IPS DF 6.9 (cell line): ENCODE measurements at places on chromosomes 16 and 17.

GRCh38 chr16:73275024-73275423, 227.1 kb upstream of the ZFHX3 start:
- no peak for DNase-seq

DNA sequence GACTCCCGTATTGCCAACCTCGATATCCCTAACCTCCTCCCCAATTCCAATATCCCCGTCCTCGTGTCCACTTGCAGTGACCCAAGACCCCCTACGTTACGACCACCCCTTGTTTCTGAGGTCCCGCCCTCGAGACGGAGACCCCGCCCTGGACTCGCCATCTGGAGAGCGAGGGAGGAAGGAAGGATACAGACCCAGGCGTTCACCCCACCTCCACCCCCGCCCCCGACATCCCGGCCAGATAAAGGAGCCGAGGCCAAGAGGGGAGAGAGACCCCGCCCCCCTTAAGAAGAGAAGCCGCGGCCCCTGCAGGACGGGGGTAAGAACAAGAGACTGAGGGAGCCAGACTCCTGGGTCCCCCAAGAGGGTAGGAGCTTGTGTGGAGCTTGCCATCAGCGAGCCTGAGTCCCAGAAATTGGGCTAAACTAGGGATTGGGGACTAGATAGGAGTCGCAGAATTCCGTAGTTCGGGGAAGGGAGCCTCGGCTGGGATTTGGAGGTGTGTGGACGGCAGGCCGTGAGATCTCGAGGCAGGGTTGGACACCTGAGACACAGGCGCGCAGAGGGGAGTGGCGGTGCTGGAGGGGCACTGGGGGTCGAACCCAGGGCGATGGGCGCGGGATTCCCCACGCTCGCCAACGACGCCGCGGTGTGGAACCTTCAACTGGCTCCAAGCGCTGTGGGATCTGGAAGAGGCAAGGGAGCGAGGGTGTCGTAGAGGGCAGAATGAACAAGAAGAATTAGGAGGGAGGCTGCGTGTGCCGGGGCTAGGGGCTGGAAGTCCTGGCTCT, at the start of gene BCL6B:
TSS of gene BCL6B (plus strand) at position 270 of the 791 bp plus-strand sequence. CDS start 622 bp downstream, outside the sequence.
- no peak for DNase-seq

DNA sequence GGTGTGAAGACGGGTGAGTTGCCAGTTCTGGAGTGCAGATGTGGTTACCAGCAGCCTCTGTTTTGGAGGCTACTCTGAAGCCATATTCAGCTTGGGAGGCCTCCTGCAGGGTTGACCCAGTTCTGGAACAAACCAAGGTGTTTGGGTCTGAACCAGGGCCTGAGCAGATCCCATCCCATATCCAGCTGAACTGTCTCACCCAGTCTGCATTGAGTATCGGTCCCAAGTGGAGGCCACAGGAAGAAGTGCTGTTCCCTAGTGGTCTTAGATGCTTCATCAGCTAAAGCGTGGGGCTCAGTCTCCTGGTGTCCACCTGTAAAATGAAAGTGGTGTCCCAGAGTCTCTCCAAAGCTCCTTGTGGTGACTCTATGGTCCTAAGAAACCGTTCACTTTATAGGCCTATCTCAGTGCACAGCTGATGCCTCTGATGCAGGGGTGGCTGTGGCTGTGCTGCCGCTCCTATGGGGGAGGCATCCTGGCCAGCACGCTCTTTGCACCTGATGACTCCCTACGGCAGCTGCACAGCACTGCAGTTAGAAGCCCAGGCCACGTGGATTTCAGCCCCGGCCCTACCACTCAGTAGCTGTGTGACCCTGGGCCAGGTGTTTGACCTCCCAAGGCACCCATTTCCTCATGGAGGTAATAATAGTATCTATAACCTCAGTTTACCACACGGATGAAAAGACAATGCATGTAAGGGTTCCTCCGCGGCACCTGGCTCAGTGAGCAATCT, 21.0 kb downstream of the CBX4 start:
- no peak for DNase-seq

DNA sequence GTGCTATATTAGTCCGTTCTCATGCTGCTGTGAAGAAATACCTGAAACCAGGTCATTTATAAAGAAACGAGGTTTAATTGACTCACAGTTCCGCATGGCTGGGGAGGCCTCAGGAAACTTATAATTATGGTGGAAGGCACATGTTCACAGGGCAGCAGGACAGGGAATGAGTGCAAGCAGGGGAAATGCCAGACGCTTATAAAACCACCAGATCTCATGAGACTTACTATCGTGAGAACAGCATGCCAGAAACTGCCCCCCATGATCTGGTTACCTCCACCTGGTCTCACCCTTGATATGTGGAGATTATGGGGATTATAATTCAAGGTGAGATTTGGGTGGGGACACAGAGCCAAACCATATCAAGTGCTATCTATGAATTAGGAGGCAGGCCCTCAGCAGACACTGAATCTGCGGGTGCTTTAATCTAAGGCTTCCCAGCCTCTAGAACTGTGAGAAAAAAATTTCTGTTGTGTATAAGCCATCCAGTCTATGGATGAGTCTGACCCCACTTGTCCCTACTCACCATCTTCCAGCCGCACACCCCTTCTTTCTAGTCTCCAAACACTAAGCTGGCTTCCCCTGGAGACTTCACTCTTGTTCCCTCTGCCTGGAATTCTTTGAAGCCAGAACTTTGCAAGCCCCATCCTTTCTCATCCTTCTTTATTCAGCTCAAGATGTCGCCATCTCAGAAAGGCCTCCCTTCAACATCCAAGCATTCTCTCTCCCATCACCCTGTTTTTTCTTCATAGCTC, 772 bp upstream of the NUP93 start:
- no peak for DNase-seq

DNA sequence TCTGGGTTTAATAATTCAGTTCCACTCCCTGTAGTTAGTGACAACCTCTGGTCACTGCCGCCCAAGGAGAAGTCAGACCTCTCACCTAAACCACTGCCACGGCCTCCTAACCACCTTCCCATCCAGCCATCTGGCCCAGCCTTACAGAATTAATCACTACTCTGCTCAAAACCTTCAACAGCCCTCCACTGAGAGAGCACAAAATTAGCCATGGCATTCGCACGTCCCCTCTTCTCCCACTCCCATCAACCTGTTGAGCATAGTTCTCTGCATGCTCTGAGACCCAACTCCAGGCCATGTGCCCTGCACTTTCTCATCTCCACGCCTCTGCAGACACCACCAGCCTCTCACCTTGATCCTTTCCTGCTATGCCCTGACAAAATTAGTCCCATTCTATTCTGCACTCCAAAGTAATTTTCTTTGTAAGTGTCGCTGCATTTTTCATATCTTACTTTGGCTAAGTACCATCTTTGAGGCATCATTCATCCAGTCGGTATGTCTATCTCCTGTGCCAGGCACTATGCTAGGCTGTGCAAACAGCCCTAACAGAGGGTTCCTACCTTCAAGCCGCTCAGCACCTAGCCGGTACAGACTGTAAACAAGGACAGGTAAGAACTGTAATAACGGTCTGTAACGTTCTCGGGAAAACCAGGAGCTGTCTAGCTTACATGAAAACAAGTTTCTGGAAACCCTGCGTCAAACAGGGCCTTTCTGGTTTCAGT, 963 bp downstream of the COPRS start:
- no peak for DNase-seq

DNA sequence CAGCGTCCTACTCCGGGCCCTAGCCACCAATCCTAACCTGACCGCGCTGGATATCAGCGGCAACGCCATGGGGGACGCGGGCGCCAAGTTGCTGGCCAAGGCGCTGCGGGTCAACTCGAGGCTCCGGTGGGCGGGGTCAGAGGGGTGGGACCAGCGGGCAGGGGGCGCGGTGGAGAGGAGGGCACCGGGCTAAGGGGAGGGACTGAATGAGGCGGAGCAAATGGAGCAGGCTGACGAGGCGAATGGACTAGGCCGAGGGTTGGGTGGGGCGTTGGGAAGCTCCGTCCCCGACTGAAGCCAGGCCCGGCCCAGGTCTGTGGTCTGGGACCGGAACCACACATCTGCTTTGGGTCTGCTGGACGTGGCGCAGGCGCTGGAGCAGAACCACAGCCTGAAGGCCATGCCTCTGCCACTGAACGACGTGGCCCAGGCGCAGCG, 4.6 kb downstream of the CARMIL2 start:
- DNase-seq: no peak

DNA sequence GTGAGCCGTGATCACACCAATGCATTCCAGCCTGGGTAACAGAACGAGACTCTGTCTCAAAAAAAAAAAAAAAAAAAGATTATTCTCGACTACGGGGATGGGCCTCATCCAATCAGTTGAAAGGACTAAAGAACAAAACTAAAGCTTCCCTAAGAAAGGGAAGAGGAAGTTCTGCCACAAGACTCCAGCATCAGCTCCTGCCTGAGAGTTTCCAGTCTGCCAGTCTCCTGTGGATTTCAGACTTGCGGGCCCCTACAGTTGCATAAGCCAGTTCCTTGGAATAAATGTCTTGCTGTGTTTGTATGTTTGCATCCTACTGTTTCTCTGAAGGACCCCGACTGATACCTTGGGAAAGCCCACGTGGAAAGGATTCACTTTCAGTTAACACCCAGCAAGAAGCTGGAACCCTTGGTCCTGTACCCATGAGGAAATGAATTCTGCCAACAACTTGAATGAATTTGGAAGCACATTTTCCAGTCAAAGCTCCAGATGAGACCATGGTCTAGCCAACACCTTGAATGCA, 26.3 kb upstream of the FZD2 start:
- no peak for DNase-seq

DNA sequence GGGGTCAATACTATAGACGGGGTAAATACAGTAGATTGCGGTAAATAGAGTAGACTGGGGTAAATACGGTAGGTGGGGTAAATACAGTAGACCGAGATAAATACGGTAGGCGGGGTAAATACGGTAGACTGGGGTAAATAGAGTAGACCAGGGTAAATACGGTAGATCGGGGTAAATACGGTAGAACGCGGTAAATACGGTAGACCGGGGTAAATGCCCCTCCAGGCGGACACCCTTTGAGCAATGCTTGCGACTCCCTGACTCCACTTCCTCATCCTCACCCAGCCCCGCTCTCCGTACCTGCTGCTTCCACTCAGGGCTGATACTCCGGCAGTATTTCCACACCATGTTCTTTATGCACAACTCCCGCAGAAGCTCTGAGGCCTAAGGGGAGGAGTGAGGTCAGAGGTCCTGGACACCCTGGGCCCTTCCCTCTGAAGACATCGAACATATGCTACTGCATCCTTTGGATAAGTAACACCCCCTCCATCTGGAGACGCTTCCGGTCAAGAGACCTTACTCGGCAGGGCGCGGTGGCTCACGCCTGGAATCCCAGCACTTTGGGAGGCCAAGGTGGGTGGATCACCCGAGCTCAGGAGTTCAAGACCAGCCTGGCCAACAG, 13.3 kb upstream of the CRK start:
- DNase-seq: no peak

- no peak for DNase-seq
These were observed 21.1 kb upstream of the COX10 start for GRCh38 chr17:14048169-14048568.

- DNase-seq: no peak
These were observed 199.6 kb downstream of the SHISA9 start for GRCh38 chr16:13100970-13101369.

DNA sequence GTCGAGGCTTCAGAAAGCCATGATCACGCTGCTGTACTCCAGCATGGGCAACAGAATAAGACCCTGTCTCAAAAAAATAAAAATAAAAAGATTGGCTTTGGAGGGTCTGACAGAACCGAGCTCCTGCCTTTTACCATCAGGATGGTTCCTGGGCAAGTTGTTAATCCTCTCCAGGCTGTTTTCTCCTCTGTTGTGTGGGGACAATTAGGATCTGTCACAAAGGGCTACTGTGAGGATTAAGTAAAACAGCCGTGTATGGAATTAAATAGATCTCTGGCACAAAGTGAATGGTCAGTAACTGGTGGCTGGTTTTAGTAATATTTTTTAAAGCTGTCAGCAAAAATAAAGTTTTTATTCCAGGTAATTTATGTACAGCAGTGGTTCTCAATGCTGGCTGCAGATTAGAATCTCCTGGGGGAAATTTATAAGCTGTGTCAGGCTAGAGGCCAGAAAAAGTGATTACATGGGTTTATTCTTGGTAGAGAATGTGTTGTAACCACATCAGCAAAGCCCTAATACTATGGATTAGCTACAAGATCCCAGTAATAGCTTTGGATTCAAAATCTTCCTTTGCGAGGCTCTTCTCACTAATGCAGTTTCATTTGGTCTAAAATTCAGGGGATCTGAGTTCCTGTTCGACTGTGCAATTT, 47.2 kb downstream of the GPRC5B start:
- no peak for DNase-seq

DNA sequence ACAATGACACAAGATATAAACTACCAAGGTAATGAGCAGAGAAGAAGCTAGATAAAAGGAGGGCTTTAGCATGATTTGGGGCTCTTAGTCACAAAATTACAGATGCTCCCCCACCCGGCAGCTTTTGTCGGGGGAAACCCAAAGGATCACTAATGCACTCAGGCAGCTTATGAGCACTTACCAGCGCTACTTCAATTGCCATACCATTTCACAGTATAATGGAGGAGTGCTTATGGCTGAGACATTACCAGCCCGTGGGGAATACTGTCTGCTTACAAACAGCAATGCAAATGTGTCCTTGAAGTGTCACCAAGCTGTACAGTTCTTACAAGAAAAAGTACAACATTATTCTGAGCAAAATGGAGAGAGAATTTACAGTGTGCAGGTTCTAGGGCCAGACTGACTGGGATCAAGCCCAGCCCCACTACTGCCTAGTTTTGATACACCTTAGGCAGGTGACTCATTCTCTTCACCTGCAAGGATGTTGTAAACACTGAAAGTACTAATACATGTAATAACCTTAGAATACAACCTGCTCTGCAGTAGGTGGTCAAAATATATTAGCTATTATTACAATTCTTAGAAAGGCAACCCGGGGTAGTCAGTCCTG, 16.3 kb downstream of the ANKFY1 start:
- DNase-seq: no peak

GRCh38 chr16:49701065-49701685, 154.7 kb downstream of the ZNF423 start:
- DNase-seq: no peak

DNA sequence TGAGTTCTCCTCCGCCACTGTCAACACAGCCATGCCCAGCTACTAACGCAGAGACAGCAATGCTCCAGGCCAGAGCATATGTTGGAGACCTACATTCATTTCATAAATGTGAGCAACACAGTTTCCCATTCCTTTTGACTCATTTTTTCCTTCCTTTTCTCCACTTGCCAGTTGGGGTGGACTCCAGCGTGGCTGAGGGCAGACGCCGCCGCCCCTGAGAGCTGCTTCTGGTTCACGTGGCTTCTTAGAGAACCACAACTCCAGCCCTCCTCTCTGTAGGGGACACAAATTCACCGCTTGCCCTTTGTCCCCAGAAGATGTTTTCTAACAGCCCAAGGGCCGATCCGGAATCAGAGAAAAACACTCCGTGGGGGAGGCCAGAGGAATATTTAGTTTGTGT, 45.8 kb upstream of the ZCCHC14 start:
- no peak for DNase-seq

- DNase-seq: no peak
These were observed 114.7 kb downstream of the USP32 start for GRCh38 chr17:60277258-60277657.

- no peak for DNase-seq
These were observed 12.9 kb upstream of the CACNG4 start for GRCh38 chr17:66951605-66951953.

GRCh38 chr17:59804901-59805465, 87.8 kb downstream of the TUBD1 start:
- DNase-seq: no peak

- DNase-seq: no peak
These were observed 34.3 kb upstream of the CBX4 start for GRCh38 chr17:79873583-79873982.
